ENCODE measurements at places on chromosomes 16 and 17.
A peak's percentile ranks its signal among the peaks of the same experiment; 100 is the strongest.

DNA sequence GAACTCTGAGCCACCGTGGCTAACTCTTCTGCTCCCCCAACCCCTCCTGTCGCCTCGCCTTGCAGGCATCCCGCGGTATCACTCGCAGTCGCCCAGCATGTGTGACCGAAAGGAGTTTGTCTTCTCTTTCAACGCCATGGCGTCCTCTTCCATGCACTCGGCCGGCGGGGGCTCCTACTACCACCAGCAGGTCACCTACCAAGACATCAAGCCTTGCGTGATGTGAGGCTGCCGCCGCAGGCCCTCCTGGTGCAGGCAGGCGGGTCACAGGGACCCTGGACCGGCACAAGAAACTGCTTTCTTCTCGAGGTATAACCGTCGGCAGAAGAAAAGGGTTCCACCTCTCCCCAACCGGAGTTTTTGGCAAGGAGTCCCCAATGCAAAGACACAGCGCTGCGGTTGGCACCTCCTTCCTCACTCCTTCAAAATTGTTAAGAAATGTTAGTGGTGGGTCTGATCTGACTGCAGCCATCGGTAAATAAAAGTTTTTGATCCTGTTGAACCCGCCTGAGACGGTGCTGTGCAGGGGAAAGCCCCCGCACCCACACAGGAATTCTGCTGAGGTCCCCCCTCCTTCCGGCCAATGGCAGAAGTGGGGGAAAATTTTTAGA lies 2.6 kb downstream of the FOXF1 start:
- DNase-seq: no peak

- DNase-seq: no peak
Observed at GRCh38 chr17:1431631-1432104, 24.4 kb downstream of the CRK start.

- peak; percentile 70 for DNase-seq
Observed at GRCh38 chr17:15462976-15463772, 4.2 kb downstream of the CDRT4 start.

- DNase-seq: no peak
Observed at GRCh38 chr17:14091367-14091766, 22.1 kb downstream of the COX10 start.

DNA sequence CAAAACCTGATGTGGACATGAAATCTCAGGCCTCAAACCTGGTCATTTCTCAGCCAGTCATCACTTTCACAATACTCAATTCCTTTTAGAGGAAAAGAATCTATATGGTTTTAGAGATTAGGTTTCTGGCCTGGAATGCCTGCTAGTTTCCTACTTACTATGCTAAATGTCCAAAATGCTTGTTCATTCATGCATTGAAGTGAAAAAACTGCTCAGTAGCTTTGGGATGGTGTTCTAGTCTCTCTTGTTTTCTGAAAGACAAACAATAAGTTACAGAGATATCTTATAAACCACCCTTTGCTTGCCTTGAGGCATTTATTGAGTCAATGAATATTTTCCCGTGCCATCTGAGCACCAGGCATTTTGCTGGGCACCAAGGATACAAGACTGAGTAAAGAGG lies 1146.5 kb upstream of the GOT2 start:
- no peak for DNase-seq

Measured in urothelium cell line (cell line).